Renal cortex interstitium (tissue), 15 donors: ENCODE measurements at places on chromosomes 1 and 21.
A peak's percentile ranks its signal among the peaks of the same experiment; 100 is the strongest.

DNA sequence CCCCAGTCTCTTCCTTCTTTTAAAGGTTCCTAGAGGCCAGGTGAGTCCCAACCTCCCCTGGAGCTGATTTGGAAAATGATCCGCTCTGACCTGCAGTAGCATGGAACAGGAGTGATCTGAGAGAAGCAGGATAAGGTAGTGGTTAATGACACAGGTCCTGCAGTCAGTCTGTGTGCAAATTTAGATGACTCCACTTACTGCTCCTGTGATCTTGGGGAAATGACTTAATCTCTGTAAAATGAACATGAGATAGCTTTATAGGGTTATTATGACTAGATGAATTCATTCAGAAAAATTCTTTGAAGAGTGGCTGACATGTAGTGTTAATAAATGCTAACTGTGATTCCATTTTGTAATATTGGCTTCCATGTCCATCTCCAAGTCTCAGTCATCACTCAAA lies 374.9 kb upstream of the CAMK1G start:
- no peak for DNase-seq

GRCh38 chr1:41380979-41381691 lies 19.9 kb downstream of the FOXO6 start:
- DNase-seq: no peak

DNA sequence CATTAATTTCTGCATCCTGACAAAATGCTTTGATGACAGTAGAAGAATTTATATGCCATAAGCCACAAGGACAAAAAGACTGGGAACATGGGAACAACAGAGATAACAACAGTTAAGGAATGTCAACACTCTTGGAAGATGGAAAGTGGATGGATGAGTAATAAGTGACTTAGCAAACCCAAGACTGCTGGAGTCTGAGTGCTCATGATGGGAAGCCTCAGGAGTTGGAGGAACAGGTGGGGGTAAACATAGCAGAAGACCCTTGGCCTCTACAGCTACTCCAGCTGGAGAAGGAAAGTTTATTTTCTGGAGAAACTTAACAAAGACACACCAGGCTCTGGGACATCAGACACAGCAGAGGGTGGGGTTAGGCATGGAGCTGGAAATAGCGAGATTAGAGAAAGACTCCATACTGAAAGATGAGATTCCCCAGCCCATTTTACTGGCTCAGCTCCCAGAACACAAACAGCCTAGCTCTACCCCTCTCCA lies 13.6 kb downstream of the G0S2 start:
- DNase-seq: no peak

DNA sequence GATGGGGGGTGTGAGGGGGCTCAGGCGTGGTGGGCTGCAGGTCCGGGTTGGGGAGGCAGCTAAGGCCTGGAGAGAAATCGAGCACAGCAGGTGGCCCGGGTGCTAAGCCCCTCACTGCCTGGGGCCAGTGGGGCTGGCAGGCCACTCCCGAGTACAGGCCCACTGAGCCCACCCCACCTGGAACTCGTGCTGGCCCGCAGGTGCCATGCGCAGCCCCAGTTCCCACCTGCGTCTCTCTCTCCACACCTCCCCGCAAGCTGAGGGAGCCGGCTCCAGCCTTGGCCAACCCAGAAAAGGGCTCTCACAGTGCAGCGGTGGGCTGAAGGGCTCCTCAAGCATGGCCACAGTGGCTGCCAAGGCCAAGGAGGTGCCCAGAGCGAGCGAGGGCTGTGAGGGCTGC lies 1047.1 kb upstream of the ADGRL4 start:
- DNase-seq: no peak

- DNase-seq: no peak
These were observed 42.8 kb upstream of the JAK1 start for GRCh38 chr1:65009176-65009575.

- no peak for DNase-seq
These were observed 107.3 kb upstream of the ST6GALNAC5 start for GRCh38 chr1:76759950-76760349.

DNA sequence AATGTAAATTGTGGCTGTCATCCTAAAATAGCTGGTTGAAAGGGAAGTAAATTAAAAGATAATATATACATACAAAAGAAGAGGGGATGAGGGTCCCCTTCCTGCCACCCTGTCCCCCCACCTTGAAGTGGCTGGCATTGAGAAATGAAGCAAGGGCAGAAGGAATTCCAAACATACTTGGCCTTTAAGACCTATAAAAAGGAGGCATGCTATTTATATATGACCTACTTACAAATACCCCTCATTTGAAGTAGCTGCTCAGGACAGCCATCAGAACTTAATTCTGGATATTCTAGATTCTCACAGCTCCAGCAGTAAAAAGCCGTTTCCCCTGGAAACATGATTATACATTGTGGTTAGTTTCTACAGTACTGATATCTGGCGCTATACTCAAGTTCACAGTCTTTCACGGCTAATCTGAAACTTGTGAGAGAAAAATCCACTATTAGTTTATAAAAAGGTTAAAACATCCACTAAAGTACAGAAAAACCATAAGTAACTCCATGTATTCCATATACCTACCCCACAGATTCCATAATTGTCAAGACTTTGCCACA lies 9.6 kb upstream of the MAP10 start:
- no peak for DNase-seq

- DNase-seq: no peak
These were observed 16.5 kb upstream of the FOXO6 start for GRCh38 chr1:41344708-41345159.

- no peak for DNase-seq
These were observed 86.2 kb downstream of the SIK1 start for GRCh38 chr21:43340491-43341377.

- no peak for DNase-seq
These were observed 72.6 kb downstream of the SGIP1 start for GRCh38 chr1:66606362-66607065.

DNA sequence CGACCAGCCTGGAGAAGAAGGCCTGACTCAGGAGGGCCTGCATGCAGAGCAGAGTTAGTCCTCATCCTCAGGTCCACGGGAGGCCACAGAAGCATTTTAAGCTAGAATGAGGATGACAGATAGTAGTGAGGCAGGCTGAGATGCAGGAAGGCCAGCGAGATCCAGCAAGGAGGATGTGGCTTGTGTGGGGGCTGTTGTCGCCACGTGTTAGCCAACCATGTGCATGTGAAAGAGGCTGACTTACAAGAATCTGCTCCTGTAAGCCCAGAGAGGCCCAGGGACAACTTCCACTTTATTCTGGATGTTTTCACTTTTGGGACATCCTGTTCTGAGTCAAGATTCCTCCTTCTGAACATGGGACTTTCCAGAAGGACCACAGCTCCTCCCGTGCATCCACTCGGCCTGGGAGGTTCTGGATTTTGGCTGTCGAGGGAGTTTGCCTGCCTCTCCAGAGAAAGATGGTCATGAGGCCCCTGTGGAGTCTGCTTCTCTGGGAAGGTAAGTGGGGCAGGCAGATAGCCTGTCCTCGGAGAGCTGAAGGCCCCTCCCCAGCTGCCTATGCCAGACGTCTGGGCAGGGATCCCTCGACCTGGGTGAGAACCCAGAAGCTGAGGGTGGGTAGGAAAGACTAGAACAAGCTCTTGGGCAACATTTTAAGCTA lies at the start of gene SLAMF8:
Gene SLAMF8 (plus strand): TSS at position 433 of the 661 bp plus-strand sequence. CDS start 26 bp downstream, at position 459.
- no peak for DNase-seq

- no peak for DNase-seq
These were observed 8.6 kb downstream of the FNDC5 start for GRCh38 chr1:32861904-32862695.

GRCh38 chr1:78275906-78276685 lies 214.7 kb upstream of the PTGFR start:
- DNase-seq: no peak

DNA sequence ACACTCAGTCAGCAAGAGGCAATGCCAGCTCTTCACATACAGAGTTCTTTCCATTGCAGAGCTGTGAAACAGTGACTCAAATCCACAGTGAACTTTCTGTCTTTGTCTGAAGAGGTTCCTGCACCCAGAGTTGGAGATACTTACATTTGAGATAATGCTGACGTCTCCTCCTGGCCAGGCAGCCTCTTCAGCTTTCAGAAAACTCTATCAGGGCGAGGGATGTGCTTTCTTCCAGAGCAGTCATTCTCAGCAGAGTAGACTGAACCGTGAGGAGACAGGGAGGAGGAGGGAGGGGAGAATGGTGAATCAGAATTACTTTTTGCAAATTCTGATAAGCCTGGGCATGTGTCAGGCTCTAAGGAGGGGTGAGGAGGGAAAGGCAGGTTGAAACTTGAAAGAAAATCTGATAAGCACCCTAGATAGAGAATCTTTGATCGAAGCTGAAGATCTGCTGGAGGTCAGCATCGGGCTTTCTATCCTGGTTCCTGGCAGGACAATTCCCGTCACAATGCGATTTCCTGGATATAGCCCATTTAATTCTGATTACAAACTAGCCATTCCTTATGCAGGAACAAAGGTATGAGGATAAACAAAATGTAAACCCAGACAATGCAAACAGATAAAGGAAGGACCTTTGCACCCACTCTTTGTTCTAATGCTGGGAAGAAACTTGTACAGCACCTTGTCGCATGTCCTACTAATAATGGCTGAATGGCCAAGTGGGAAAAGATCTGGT lies 18.9 kb upstream of the NID1 start:
- no peak for DNase-seq

- DNase-seq: no peak
These were observed 586.5 kb downstream of the NEGR1 start for GRCh38 chr1:71695821-71696220.

DNA sequence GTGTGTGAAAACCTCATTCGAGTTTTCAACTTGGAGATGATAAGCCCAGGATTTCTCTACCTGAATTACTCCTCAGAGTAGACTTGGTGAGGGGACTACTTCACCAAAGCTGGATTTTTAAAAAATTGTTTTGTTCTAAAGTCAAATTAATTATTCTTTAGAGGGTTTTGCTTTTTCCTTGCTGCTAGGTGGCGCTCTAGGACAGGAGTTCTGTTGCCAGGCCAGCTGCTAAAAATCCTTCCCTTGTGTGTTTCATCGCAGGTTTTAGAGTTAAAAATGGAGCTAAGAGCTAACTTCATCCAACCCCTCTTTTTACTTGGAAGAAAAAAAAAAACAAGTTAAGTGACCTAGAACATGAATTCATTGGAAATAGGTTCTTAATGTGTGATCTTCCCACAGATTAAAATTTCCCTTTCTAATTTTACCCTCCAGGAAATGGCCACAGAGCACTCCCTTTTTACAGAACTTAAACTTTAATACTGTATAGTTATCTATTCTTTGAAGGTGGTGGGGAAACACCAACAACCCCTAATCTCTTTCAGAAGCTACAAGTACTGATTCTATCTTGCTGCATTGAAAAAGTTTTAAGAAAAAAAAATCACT lies 36.7 kb upstream of the FAM163A start:
- DNase-seq: peak; percentile 52

DNA sequence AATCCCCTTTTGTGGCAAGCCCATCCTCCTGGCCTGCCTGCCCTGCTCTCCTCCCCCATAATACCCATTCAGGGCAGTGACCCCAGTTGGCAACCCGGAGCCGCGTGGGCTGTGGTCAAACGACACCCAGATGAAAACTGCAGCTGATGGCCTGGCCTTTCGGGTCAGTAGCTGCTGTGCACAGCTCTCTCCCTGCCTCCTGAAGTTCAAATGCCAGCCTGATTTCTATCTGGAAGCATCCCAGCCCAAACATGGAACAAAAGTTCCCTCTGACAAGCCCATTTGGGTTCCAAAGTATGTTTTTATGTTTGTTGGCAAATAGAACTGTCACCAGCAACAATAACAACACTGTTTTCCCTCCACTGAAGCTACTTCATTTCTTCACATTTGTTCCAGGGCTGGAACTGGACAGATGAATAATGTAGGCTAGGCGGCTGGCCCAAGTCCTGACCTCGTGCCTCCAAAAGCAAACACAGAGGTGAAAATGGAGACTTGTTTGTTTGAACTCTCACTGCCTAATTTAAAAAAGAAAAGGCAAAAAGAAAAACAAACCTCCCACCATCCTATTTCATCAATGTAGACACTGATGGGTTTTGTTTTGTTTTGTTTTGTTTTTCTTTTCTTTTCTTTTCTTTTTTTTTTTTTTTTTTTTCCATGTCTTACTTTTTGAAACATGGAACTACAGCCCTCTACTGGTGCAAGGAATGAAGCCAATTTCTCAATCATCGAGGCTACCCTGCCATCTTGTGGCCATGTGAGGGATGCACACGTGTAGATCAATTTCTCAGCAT lies 179.0 kb downstream of the ADSS2 start:
- peak; percentile 82 for DNase-seq

DNA sequence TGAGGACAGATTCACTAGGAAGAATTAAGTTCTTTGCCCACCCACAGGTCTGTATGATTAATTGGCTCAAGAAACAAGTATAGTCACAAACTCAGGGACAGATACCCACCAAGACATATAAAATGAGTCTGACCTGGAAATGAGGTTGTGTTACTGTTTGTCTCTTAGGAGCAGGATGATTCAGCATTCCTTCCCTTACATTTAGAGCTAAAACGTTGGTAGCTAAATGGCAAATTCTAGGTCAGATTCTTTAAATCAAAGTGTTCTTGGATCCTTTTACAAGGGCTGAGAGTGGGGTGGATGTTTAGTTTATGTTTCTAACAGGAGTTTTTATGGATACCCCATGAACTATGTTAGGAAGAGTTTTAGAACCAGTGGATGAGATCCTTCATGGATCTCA lies 4.7 kb downstream of the RIMKLA start:
- DNase-seq: no peak

GRCh38 chr1:106889059-106889458 lies 167.4 kb upstream of the PRMT6 start:
- no peak for DNase-seq

DNA sequence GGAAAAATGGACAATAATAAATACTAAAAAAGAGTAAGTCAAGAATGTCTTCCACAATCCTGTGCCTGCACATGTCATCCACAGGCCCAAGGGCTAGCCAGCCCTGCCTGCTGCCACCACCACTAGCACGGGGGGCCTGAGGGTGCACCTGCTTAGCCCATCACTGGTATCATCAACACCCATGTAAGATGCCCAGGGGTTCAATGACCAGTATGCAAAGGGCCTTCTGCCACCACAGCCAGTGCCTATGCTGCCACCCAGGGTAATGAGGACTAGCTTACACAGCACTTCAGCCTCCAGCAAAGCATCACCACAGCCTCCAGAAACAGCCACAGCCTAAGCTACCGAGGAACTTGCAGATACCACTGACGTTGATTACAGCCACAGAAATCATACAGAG lies 46.3 kb downstream of the POFUT2 start:
- no peak for DNase-seq

GRCh38 chr1:98675282-98675681 lies 13.8 kb downstream of the SNX7 start:
- DNase-seq: no peak

- no peak for DNase-seq
These were observed 15.7 kb downstream of the OR2B11 start for GRCh38 chr1:247442164-247442563.

GRCh38 chr1:214331827-214332423 lies 51.0 kb downstream of the SMYD2 start:
- DNase-seq: no peak

- no peak for DNase-seq
These were observed 38.8 kb downstream of the PDPN start for GRCh38 chr1:13622446-13622845.
